Mesothelial cell of epicardium (in vitro differentiated cells): ENCODE measurements at places on chromosomes 3 and 15. TPM values are rescaled to one million over a fixed set of nuclear protein-coding genes. Genes with fewer than 3 reads are reported as not detected.
A peak's percentile ranks its signal among the peaks of the same experiment; 100 is the strongest.

DNA sequence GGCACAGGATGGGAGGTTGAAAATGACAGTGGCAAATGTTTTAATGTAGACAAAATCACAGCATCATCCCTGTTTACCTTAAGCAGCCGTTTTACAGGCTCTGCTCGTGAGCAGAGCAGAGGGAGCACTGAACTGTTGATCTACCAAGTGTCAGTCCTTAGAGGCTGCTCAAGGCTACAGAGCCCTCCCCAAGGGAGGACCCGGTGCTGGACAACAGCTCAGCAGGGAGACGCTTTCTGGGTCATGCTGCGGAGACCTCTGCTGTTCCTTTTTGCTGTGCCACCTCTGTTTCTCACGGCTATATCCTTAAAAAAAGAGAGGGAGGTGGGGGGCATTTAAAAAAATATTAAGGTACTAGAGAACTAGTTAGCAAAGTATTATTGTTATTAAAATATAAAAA, 400.2 kb downstream of the GABRB3 start:
- H3K4me1 ChIP-seq, result no peaks in the 10 kb centered on the region
- no peak overlapping the region for H3K4me3 ChIP-seq
- no peak for DNase-seq
- peaks cover under 1% of the 10 kb centered on the region for H3K27me3 ChIP-seq
- H3K27ac ChIP-seq, result no peak overlapping the region

Gene HACD3
- 110 to 113 TPM (median 111 TPM) in 3 replicates for total RNA-seq

DNA sequence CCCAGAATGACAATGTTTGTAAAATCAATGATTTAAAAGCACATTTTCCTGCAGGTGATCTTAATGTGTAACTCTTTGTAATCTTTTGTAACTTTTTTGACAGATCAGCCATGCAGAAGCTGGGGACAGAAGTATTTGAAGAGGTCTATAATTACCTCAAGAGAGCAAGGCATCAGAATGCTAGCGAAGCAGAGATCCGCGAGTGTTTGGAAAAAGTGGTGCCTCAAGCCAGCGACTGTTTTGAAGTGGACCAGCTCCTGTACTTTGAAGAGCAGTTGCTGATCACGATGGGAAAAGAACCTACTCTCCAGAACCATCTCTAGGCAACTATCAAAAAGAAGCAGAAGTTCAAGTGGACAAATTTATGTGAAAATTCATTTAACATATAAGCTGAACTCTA, 32.1 kb upstream of the NUDT16 start:
- H3K27me3 ChIP-seq, result no peaks in the 10 kb centered on the region
- H3K4me3 ChIP-seq, result no peak overlapping the region
- H3K36me3 ChIP-seq, result no peaks in the 10 kb centered on the region
- H3K27ac ChIP-seq, result no peak overlapping the region
- no peak for DNase-seq

- no peak overlapping the region for H3K4me3 ChIP-seq
- no peak for DNase-seq
- no peaks in the 10 kb centered on the region for H3K36me3 ChIP-seq
Observed at GRCh38 chr3:179957264-179957845, 79.4 kb downstream of the PEX5L start.

GRCh38 chr15:55741833-55742497, 987 bp downstream of the PRTG start:
- H3K27me3 ChIP-seq, result no peaks in the 10 kb centered on the region
- H3K36me3 ChIP-seq, result no peaks in the 10 kb centered on the region
- peak; percentile 43 for DNase-seq
- H3K4me1 ChIP-seq, result peaks cover 25% of the 10 kb centered on the region
- no peak overlapping the region for H3K27ac ChIP-seq

Gene GAP43
- 4.2 to 6.1 TPM (median 5.7 TPM) in 3 replicates for total RNA-seq

- H3K27ac ChIP-seq, result peak overlapping the region; percentile 81
- DNase-seq, result no peak
- H3K27me3 ChIP-seq, result no peaks in the 10 kb centered on the region
- no peak overlapping the region for H3K4me3 ChIP-seq
Observed at GRCh38 chr15:66753687-66754377, 51.8 kb downstream of the SMAD6 start.

DNA sequence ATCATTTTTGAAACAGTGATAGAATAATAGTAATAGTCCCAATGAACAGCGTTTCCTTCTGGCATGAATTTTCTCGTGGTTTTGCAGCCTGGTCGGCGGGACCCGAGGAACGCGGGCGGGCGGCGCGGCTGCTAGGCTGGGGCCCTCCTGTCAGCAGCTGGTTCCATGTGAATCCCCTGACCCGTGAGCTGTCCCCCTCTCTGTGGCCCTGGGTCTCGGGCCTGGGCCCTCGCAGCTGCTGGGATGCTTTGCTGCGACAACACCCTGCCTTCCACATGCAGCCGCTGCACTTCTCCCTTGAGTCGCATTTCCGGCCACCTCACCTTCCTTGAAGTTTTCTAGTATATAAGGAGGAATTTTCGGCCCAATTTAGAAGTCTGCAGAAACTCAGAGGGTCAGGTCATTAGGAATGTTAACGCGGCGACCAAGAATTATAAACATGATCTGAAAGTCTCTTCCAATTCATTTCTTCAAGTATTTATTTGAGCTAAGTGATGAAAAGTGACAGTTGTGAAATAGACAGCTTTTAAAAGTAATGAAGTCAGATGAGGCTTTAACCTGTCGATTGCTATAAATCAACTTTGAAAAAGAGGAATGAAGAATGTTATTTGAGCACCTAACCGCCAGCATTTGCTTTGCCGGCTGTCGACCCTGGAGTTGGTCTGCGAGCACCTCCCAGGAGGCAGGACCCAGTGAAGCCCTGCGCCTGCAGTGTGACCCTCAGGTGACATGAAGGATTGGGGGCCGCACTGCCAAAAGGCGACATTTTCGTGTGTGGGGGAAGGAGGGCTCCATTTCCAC, 27.7 kb downstream of the NR2F2 start:
- peak overlapping the region; percentile 81 for H3K4me3 ChIP-seq
- peaks cover 41% of the 10 kb centered on the region for H3K4me1 ChIP-seq
- no peaks in the 10 kb centered on the region for H3K36me3 ChIP-seq

Gene CHST2
- 11.8 to 13.4 TPM (median 12.6 TPM) in 3 replicates for total RNA-seq

DNA sequence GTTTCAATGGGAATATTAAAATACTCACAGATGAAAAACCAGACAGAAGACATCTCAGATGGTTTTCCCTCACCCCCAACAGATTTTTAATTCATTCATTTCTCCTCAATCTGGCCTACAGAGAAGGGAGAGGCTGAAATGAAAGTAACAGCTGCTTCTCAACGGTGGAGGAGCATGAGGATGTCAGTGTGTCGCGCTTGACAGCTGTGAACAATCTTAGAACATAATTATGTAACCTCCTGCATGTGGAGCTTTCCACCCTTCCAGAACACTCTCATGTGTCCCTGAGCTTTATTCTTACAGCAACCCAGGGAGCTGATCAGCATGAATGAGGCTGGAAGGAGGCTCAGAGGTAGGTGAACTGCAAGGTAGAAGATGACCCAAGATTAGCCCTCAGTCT, 52.7 kb downstream of the MB21D2 start:
- peaks cover 5% of the 10 kb centered on the region for H3K36me3 ChIP-seq
- no peak overlapping the region for H3K27ac ChIP-seq
- no peaks in the 10 kb centered on the region for H3K27me3 ChIP-seq
- no peak overlapping the region for H3K4me3 ChIP-seq
- H3K4me1 ChIP-seq, result peaks cover 23% of the 10 kb centered on the region

Gene STRIT1
- not detected in 3 replicates for total RNA-seq

DNA sequence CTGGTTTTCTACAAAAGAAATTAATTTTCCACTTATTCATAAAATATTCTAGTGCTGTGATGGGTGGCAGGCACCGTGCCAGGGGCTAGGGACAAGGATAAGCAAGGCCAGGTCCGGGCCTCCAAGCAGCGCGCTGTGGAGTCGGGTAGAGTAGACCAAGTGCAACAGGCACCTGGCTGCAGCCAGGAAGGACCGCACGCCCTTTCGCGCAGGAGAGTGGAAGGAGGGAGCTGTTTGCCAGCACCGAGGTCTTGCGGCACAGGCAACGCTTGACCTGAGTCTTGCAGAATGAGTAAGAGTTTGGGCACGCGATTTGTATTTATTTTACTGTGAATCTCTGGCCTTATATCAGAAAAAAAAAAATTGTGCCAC, at the start of gene CASR:
CASR (plus strand) TSS at position 148 of the 372 bp plus-strand sequence. CDS start 70,522 bp downstream, outside the sequence.
- H3K36me3 ChIP-seq, result no peaks in the 10 kb centered on the region
- H3K27me3 ChIP-seq, result peaks cover 95% of the 10 kb centered on the region
- DNase-seq, result no peak
- peaks cover 8% of the 10 kb centered on the region for H3K4me1 ChIP-seq
- H3K4me3 ChIP-seq, result peak within 1 kb of the TSS; percentile 61

Gene SRGAP3
- 61.3 to 68.6 TPM (median 65.6 TPM) in 3 replicates for total RNA-seq

GRCh38 chr3:79843180-79843579, 75.4 kb upstream of the ROBO1 start:
- H3K4me3 ChIP-seq, result no peak overlapping the region
- H3K27ac ChIP-seq, result no peak overlapping the region
- no peaks in the 10 kb centered on the region for H3K36me3 ChIP-seq

DNA sequence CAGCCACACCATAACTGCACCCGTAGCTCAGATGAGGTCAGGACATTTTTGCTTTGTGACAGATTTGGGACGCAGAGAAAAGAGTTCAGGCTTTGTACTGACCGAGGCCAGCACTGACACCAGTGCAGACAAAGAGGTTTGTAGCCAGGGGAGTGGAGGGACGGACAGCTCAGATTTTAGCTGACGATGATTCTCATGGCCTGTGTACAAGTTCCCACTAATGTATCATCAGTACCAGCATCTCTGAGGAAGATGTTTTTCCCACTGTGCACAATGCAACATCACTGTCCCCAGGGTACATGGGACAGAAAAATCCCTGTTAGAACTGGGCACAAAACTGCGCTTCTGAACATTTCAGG, 112.7 kb downstream of the SLCO3A1 start:
- no peak overlapping the region for H3K4me3 ChIP-seq
- no peak for DNase-seq
- peaks cover 47% of the 10 kb centered on the region for H3K27me3 ChIP-seq
- no peaks in the 10 kb centered on the region for H3K36me3 ChIP-seq

Gene BNC1
- total RNA-seq, result 49.5 to 54.0 TPM (median 50.9 TPM) in 3 replicates
